ENCODE measurements at places on chromosomes 2 and 18.

DNA sequence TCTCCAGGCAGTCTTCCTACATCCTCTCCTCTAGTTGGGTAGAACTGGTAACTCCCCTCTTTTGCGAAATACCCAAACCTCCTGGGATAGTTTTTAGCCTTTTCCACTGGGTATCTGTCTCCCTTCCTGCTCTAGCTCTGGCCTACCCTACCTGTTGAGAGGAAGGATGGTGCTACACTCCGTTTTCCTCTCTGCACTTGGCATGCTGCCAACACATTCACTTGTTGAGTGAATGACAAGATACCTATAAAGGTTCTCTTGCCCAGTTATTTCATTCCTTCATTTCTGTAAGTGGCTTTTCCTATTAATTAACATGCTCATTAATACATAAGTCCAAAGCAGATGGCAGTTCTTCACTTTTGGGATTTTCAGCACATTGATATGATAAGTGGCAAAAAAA, 293.8 kb downstream of the CNTNAP5 start:
- DNase-seq, result peak; percentile 35

- no peak for DNase-seq
These were observed 413.0 kb downstream of the PTPRM start for GRCh38 chr18:7980136-7980535.

- no peak for DNase-seq
These were observed 74.2 kb upstream of the NEDD4L start for GRCh38 chr18:57969824-57970223.

GRCh38 chr2:127219171-127220070, 678 bp downstream of the CYP27C1 start:
- DNase-seq, result peak; percentile 24

DNA sequence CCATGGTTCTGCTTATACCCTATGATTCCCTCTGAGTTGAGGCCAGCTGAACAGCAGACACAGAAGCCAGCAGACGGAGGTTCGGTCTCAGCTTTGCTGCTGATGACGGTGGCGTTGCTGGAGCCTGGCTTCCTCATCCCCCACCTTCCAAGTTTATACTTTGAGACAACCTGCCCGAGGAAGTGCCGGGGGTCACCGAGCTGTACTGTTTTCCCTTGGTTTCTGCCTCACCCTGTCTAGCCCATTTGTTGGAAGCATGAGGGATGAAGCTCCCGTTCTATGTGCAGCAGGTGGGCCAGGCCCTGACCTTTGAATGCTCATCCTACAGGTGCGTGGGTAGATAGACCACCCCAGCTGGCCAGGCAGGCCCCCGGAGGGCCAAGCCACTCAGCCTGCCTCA, 117.3 kb downstream of the MYCN start:
- DNase-seq, result no peak

GRCh38 chr2:56286936-56287335, 103.1 kb downstream of the CCDC85A start:
- DNase-seq, result peak; percentile 64

GRCh38 chr2:120453635-120453998, 107.7 kb downstream of the INHBB start:
- no peak for DNase-seq

Data from NCI-H2171 treated with DMSO at 0.1 percent for 48 hours (cell line).